ENCODE measurements at places on chromosomes 6 and 20. TPM values are rescaled to one million over a fixed set of nuclear protein-coding genes. Genes with fewer than 3 reads are reported as not detected.

- ATAC-seq, result no peak
These were observed 99.6 kb upstream of the ENPP5 start for GRCh38 chr6:46270336-46270735.

DNA sequence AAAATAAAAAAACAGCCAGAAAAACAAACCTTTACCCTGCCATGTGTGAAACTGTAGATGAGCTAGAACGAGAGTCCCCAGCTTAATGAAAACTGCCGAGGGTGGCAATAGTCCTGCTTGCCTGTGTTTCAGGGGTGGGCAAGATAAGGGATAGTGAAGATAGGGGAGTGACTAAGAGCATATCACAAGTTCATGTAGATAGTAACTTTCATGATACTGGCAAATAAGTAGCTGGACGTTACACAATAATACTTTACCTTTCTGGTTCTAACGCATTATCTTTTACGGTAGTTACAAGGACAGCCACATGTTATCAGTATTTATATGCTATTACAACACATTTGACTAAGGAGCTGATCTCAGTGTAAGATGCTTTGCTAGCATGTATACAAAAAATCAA, 9.3 kb upstream of the FBXO9 start:
- no peak for ATAC-seq

GRCh38 chr6:166471797-166472260, 89.1 kb upstream of the MPC1 start:
- no peak for ATAC-seq

- ATAC-seq, result no peak
These were observed 507.2 kb upstream of the CHD6 start for GRCh38 chr20:42125426-42125825.

- no peak for ATAC-seq
These were observed 116.3 kb upstream of the SCGN start for GRCh38 chr6:25535632-25536225.

DNA sequence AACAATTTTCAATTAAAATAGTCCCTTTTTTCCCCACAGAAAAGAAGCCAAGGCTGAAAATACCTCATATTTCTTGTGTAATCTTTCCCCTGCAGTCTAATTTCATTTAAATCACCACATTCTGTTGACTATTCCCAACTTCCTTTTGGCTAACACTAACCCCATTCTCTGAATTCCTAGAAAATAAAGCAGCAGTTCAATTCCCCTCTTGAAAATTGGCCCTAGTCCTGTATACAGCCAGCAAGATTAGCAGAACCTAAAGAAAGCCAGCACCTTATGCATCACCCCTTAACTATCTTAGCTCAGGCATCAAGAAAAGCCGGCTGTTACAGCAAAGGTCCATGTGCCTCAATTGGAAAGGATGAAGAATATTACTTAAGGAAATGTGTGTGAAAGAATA, 69.7 kb downstream of the MDN1 start:
- no peak for ATAC-seq

GRCh38 chr20:24006626-24007025, 18.0 kb upstream of the GGTLC1 start:
- ATAC-seq, result no peak

DNA sequence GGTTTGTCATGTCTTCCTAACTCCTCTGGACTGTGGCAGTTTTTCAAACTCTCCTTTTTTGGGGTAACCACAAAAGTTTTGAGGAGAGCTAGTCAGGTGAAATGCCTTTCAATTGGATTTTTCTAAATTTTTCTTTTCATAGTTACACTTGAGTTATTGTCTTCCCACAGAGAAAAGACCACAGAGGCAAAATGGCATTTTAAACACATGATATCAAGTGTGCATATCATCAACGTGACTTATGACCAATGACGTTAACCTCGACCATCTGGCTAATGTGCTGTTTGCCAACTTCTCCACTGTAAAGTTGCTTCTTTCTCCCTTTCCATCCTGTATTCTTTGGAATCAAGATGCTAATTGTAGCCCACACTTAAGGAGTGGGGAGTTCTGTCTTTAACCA, 41.3 kb upstream of the SNAP25 start:
- ATAC-seq, result no peak

DNA sequence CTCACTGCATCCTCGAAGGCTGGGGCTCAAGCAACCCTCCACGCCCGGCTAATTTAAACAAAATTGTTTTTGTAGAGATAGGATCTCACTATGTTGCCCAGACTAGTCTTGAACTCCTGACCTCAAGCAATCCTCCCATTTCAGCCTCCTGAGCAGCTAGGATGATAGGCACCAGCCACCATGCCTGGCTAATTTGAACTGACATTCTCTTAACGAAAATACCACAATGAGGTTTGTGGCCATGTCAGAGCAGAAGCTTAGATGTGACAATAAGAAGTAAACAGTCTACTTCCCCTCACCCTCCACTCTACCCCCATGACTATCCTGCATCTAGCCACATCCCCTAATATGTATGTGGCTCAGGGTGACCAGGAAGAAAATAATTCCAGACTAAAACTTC, 74.8 kb upstream of the PLCB4 start:
- ATAC-seq, result no peak

- ATAC-seq, result no peak
These were observed 257.6 kb upstream of the IMPG1 start for GRCh38 chr6:76330031-76330430.

- no peak for ATAC-seq
These were observed 669 bp downstream of the PCNA start for GRCh38 chr20:5119143-5119434.

DNA sequence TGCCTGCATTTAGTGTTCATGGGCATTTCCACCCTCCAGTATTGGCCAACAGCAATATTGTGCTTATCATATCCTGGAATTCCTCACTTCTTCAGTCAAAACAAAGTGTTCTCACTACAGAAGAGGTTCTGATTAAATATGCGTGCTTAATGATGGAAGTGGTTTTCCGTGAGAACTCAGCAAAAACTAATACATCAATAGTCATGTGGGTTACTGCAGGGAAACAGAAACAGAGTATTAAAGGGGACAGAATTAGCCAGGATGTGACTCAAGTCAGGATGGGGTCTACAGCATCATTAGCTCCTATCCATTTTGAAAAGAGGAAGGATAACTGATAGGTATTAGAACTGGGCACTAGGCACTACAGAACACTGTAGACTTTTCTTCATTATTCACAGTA, 384.6 kb downstream of the CDKAL1 start:
- ATAC-seq, result no peak

DNA sequence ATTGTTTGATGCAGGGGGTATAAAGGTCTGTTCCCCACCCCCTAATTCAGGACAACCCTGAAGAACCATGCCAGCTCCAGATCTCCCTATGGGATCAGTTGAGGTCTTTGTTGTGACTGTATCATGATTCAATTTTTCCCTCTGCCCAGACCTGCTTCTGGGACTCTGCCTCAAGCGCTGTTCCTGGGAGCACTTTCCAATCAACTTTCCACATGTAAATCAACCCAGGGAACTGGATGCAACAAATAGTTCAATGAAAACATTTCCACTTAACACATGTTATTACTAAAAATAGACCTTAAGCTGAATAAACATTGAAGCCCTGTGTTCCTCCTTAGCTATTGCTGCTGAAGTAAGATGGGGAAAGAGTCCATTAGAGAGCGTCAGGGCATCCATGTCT, 139.5 kb downstream of the C6orf58 start:
- ATAC-seq, result no peak

GRCh38 chr20:17202673-17203072, 24.2 kb upstream of the PCSK2 start:
- ATAC-seq, result no peak

GRCh38 chr6:7439228-7439627, 49.6 kb downstream of the RIOK1 start:
- no peak for ATAC-seq

DNA sequence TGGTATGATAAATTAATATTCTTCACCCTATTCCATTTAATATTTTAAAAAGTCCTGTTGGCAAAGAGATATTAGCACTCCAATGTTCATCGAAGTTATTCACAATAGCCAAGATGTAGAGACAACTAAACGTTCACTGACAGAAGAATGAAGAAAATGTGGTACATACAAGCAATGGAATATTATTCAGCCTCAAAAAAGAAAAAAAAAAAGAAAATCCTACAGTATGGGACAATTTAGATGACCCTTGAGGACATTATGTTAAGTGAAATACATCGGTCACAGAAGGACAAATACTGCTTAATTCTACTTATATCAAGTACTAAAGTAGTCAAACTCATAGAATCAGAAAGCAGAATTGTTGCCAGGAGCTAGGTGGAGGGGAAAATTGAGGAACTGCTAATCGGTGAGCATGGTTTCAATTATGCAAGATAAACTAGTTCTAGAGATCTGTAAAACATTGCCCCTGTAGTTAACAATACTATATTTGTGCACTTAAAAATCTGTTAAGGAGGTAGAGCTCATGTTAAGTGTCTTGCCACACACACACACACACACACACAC, 4.7 kb downstream of the GCLC start:
- ATAC-seq, result no peak

DNA sequence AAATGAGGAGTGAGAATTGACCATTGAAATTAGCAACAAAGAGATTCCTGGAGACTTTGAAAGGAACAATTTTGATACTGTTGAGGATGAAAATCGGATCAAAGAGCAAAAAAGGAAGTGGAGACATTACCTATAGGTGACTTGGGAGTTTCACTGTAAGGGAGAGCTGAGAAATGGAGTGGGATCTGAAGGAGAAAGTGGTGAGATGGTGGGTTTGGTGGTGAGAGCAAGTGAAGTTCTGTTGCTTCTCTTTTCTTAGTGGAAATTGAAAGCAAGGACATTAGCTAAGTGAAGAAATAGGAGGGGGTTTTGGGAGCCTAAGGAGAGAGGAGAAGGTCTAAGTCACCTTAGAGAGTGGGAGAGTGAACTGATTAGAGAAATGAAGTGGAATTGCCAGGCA, 4.2 kb downstream of the ERGIC3 start:
- ATAC-seq, result no peak

DNA sequence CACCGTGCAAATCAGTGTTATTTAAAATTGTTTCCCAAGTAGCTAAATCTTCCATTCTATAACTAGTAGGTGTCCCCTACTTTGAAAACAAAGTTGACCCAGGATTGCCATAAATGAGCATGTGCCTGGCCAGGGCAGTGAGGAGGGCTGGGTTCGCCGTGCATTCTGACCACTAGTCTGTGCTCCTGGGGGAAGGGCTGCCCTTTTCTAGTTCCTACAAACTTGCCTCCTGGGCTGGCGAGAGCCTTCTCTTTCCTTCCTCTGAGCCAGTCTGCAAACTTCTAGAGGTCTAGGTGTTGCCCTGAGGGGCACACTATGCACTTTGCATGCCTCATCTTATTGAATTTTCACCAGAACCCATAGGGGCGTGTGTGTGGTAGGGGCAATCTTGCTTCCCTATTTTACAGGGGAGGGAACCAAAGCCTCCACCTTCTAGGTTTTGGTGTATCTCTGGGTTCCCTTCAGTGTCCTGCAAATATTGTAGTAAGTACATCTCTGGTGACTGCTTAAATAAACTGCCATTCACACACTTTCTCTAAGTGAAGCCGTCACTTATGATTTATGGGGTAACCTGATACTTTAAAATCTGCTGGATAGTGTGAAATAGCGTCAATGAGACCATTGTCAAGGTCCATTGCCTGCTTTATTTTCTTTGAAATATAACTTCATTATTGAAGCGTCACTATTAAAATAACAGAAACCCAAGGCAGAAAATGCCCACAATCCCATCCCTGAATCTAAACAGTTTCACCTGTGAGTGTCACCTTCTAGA, 42.2 kb downstream of the CDH26 start:
- no peak for ATAC-seq

DNA sequence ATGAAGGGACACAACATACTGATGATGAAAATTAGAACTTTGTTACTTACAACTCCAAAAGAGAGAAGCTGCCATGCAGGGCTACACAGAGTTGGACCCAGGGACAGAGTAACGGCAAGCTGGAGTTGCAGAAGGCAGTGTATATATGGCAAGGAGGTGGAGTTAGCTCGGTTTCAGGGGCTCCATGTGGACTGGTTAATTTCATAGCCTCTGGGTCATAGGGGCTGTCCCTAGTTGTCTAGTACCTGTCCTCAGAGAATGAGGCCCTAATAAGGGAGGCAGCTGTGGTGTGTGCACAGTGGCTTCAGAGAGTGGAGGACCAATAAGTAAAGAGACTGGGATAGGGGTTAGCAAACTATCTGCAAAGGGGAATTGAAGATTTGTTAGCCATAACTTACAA, 7.9 kb upstream of the ZSCAN12 start:
- peak; percentile 69 for ATAC-seq

- ATAC-seq, result no peak
These were observed 3.6 kb downstream of the MYCT1 start for GRCh38 chr6:152701081-152701862.

- ATAC-seq, result no peak
These were observed 134.2 kb upstream of the LRFN2 start for GRCh38 chr6:40721271-40721952.

- no peak for ATAC-seq
These were observed 81.8 kb upstream of the CNKSR3 start for GRCh38 chr6:154592199-154592860.

GRCh38 chr6:68087399-68088133, 547.5 kb upstream of the ADGRB3 start:
- no peak for ATAC-seq

- ATAC-seq, result no peak
These were observed 15.6 kb downstream of the LRRN4 start for GRCh38 chr20:6038256-6038655.

- no peak for ATAC-seq
These were observed 183.9 kb downstream of the SYNDIG1 start for GRCh38 chr20:24653306-24653705.

- no peak for ATAC-seq
These were observed 1618.1 kb downstream of the GRIK2 start for GRCh38 chr6:103011605-103012004.

DNA sequence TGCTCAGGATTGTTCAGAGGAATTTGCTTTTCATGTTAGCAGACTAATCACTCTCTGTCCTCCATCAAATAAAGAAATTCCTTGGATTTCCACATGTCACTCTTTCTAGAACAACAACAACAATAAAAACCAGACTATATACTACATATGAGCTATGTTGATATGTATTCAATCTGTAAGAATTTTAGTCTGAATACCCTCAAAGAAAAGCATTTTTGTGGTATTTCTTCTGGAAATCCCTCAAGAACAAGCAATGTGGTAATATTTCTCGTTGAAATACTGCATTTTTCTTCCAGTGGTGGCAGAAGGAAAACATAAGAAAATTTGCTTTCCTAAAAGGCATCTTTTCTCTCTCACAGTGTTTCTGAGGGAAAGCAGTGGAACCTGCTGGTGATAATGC, 312.6 kb upstream of the RSPO3 start:
- ATAC-seq, result no peak

PRRT1 gene
- total RNA-seq, result 0.29 TPM

UBE2V1 gene
- 197 TPM for total RNA-seq

GCNT2 gene
- 0.73 TPM for total RNA-seq

TPMT gene
- 5.3 TPM for total RNA-seq

LY6G5C gene
- 5.0 TPM for total RNA-seq

CLPSL2 gene
- not detected for total RNA-seq

CDSN gene
- not detected for total RNA-seq

PXT1 gene
- 0.11 TPM for total RNA-seq

RIMS1 gene
- total RNA-seq, result not detected

RAET1L gene
- total RNA-seq, result not detected

BPIFB2 gene
- total RNA-seq, result not detected

OR2H2 gene
- total RNA-seq, result not detected

ZKSCAN3 gene
- 2.6 TPM for total RNA-seq

GPR63 gene
- total RNA-seq, result 3.0 TPM

Measured in activated T-helper 17 cell treated with anti-CD3 and anti-CD28 coated beads, Interleukin-2, amount 50 U/mL, for 72 hours (primary cell).